Left ventricle myocardium inferior (tissue), 1 donor: ENCODE measurements at places on chromosomes 6 and 20. TPM values are rescaled to one million over a fixed set of nuclear protein-coding genes. Genes with fewer than 3 reads are reported as not detected.
A peak's percentile ranks its signal among the peaks of the same experiment; 100 is the strongest.

Gene BMP7
- 19.9 TPM for total RNA-seq

Gene MYBL2
- total RNA-seq: 0.44 TPM

DNA sequence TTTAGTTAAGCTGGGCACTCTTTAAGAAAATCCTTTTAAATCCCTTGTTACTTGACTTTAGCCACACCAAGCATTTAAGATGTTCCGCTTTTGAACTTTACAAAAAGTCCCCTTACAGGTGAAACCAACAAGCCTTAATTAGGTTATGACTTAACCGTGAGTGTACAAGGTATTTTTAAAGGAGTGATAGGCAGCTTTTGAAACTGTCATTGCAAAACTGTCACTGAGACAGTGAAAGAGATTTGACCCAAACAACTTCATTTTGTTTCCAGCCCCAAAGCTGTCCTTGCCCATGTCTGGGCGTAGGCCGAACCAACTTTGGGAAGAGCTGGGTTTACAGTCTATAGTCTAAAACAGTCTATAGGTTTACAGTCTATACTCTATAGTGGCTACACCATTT is 305.4 kb downstream of the FARS2 start:
- no peak for DNase-seq

DNA sequence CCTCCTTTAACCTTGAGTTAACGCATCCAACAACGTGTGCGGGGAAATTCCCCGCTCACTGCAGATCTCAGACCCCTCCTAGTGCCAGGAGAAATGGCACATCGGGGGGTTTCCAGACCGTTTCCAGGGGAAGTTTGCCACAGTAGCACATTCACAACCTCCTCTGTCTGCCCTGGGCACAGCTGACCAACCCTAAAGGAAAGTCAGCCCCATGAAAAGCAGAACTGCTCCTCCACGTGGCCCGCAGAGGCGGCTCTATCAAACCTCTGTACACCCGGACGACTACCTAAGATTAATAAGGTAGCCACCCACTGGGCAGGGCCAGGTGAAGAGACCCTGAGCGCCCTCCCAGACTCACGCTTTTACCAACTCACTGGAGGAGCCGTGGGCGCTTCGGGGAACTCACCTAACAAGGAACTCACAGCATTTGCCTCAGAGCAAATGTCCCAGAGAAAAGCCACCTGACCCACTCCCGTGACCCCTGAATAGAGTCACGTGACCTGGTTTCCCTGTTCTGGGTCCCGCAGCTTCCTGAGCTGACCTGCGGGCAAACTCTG is 93.1 kb downstream of the PRND start:
- DNase-seq: peak; percentile 35

DNA sequence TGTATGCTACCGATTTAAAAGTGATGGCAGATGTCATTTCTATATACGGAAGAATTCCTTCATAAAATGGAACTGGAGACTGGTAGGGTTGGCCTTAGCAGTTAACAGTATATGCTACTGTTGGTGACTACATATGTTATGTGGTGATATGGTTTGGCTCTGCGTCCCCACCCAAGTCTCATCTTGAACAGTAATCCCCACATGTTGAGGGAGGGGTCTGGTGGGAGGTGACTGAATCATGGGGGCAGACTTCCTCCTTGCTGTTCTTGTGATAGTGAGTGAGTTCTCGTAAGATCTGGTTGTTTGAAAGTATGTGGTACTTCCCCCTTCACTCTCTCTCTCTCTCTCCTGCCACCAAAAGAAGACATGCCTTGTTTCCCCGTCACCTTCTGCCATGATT is 29.6 kb downstream of the RGS17 start:
- DNase-seq: no peak
